ENCODE measurements at places on chromosomes 1 and 21.

- no peak for DNase-seq
Measured at GRCh38 chr1:178599087-178599486, 86.2 kb downstream of the TEX35 start.

DNA sequence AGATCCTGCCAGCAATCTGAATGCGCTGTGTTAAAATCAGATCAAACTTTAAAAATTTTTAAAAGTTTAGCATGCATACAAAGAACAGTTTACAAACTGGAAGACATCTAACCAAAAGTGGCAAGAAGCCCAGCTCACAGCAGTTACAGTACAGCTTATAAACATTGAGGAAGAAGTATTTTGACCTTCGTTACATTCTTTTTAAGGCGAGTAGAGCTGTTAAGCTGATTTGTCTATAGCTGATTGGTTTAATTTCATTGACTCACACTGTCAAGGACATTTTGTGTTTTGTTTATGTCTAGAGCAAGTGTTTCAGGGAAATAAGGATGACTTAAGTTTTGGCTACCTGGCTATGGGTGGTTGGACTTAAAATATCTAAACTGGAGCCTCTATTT is 3.0 kb upstream of the PGM1 start:
- no peak for DNase-seq

DNA sequence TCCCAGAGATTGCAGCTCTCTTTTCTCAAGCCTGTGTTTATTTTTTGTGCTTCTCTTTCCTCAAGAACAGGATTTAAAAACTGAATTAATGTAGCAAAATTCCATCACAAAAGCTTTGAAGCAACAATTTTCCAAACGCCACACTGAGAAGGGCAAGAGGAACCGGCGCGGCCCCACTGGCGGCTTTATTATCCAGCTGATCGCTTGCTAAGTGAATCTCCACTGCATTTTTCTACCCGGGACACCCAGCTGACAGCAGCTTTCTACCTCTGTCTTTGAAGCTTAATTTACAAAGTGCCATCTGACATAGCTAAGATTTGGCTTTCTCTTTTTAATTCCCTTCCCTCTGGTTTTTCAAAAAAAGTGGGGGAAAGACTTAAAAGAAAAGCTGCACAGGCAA is 369.3 kb upstream of the C1orf174 start:
- no peak for DNase-seq

DNA sequence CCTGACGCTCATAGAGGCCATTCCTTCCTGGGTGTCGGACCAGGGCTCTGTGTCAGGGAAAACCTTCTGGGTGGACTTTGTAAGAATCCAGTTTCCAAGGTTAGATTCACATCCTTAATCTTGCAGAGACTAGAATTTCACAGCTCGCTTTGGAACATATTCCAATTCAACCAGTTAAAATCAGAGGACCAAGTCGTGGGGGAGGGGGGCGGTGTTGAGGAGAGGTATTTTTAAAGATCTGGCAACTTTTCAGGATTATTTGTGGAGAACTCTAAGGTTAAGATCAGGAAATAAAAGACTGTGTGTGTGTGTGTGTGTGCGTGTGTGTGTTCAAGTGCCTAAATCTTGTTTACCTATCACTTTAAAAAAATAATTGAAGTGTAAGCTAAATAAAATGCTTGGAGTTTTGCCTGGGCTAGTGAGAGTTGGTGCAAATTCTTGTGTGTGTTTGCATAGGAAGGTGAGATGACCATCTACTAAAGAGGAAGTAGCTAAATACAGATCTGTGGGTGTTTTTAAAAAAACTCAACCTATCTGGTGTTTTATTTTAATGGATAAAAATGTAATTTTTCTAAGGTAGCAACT is 21.8 kb downstream of the TENT5C start:
- no peak for DNase-seq

GRCh38 chr21:37368541-37369279 is 2.1 kb downstream of the DYRK1A start:
- DNase-seq: no peak

GRCh38 chr1:240613356-240614142 is 1.6 kb upstream of the GREM2 start:
- no peak for DNase-seq

- DNase-seq: no peak
Measured at GRCh38 chr1:198287916-198288315, 131.1 kb downstream of the NEK7 start.
